ENCODE measurements at places on chromosomes 6 and 20.

DNA sequence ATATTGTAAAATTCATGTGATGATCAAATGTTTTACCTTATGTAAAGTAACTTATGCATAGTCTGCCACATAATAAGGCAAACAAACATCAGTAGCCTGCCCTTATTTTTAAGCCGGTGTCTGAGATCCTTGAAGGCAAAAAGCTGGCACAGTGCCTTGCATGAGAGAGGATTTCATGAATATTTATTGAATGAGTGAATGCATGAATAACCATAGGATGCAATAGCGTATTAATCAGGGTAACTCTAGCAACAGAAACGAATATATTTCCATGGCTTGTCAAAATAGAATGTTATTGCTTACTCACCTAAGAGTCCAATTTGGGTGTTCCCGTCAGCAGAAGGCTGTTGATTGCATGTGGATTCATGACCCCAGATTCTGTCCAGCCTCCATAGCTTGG, 34.9 kb downstream of the BTBD3 start:
- DNase-seq = no peak

DNA sequence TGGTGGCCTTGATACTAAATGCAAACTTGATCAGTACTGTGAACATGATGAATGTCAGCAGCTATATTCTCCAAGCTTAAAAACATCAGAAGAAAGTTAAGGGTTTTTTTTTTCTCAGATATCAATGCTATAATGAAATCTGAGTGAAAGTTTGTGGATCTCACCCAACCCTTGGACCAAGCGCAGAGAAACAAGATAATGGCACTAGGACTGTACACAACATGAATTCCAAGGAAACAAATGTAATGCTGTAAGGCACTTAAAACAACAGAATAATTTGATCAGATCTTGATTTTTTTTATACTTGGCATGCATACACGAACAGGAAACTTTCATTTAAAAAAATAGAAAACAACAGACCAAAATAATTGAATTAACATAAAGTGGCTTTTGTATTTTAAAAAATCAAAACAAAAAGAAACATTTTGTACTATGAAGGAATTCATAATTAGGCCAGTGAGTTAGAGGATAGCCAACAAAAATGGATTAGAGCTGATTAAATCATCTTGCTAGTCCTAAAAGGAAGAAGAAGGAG, 1154.0 kb upstream of the EYS start:
- DNase-seq = no peak

DNA sequence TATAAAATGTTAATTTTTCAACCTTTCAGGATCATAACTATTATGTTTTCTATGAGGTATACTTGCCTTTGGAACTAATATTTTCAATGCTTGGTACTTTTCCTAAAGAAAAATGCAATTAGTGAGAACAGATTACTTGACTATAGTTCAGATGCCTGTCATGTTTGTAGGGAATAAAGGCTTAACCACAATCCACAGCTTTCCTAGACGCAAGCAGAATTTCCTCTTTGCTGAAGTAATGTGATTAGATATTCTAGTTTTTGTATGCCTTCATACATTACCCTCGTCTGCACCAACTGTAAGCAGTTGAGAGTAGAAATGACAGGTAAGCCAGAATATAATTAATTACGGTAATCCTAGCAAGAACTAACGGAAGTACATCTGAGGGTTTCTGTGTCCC, 581.4 kb upstream of the MMS22L start:
- DNase-seq = no peak

GRCh38 chr6:110761371-110761770, 53.9 kb downstream of the CDK19 start:
- no peak for DNase-seq

GRCh38 chr6:28224131-28225055, 682 bp upstream of the ZSCAN9 start:
- DNase-seq = no peak
